Neural progenitor cell (in vitro differentiated cells): ENCODE measurements at places on chromosomes 16 and 17. TPM values are rescaled to one million over a fixed set of nuclear protein-coding genes. Genes with fewer than 3 reads are reported as not detected.

DNA sequence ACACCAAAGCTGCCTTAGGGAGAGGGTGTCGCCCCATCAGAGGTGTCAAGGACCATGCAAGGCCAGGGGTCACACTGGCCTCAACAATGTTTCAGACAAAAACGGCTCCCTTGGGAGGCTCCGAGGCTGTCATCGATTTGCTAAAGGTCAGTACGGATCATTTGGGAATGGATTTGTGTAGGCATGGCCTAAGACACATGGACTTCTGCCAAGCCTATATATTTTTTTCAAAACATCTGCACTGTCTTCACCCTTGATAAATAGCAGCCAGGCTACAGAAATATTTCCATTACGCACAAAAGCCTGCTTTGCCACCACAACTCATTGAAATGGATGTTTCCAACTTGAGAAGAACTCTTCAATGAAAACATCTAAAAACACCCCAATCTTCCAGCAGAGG, 10.3 kb downstream of the CUEDC1 start:
- H3K4me3 ChIP-seq, result no peak overlapping the region
- no peaks in the 10 kb centered on the region for H3K27me3 ChIP-seq

DNA sequence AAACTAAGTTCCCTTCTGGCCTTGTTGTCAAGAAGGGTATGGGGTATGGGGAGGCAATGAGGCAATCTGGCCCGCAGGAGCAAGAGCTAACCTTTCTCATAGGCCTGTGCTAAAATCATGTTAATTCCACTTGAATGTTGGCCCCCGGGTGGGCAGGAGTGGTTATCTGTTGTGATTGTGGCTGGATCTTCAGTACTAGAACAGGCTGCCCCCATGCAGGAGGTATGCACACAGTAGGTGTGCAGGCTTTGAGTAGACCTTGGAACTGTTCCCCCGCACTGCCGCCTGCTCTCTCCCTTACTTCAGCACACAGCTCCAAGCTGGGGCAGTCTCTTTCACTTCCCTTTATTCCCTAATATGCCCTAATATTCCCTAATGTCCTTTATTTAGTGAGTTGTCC, 52.4 kb upstream of the TANGO6 start:
- H3K4me1 ChIP-seq, result peaks cover 17% of the 10 kb centered on the region
- no peaks in the 10 kb centered on the region for H3K36me3 ChIP-seq
- no peak for DNase-seq
- no peak overlapping the region for H3K4me3 ChIP-seq
- no peaks in the 10 kb centered on the region for H3K27me3 ChIP-seq

DNA sequence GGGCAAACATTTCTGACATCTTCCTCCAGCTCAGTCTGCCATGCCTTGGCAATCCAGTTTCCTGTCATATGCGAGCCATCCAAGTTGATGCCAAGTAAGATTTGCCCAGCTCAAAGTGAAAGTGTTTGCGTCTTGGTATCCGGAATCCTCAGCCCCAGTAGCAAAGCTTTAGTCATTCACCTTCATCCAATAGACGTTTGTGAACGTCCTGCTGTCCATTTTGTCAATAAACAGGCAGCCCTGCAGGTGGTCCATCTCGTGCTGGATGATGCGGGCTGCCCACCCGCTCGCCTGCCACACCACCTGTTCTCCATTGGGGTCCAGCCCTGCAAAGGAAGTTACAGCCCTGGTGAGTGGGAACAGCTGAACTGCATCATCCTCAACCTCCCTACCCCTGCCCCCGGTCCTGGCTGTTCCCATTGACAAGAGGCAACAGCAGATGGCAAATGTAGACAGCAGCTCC, 1.5 kb downstream of the PDF start:
- no peak for DNase-seq
- H3K4me3 ChIP-seq, result peak overlapping the region; percentile 79
- peaks cover 3% of the 10 kb centered on the region for H3K36me3 ChIP-seq
- H3K4me1 ChIP-seq, result peaks cover 22% of the 10 kb centered on the region
- no peak overlapping the region for H3K27ac ChIP-seq

DNA sequence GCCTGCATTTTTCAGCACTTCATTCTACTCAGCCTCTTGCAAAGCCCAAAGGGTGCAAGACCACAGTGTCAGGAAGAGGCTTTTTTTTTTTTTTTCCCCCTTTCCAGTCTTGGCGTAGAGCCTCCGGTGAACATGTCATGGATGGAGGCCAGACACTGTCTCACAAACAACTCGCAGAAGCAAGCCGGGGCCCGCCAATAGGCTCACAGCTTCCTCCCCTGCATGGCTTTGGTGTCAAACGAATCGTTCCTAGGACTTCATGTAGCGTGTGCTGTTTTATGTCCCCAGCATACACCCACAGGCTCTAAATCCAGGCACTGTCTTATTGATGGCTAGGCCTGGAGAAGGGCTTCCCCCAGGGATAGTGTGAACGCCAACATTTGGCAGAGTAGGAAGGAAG, 457.7 kb upstream of the MAF start:
- H3K4me1 ChIP-seq, result no peaks in the 10 kb centered on the region
- no peaks in the 10 kb centered on the region for H3K36me3 ChIP-seq
- DNase-seq, result no peak
- H3K27ac ChIP-seq, result no peak overlapping the region

DNA sequence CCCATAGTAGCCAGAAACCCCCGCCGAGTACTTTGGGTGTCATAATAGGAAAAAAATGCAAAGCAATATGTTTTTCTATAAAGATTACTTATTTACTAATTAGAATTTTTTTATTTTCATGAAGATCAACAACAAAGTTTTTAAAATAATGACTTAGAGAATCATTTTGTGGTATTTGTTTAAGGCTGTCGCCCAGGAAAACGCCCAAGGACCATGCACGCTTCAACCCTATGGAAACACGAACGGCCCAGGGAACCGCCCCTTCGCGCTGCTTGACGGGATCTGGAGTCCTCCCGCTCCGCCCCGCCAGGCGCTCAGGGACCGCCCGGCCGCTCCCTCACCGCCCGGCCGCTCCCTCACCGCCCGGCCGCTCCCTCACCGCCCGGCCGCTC, 408 bp upstream of the KPNA2 start:
- H3K36me3 ChIP-seq, result peaks cover 3% of the 10 kb centered on the region
- H3K27me3 ChIP-seq, result no peaks in the 10 kb centered on the region
- peak overlapping the region; percentile 36 for H3K4me3 ChIP-seq
- DNase-seq, result peak; percentile 98

DNA sequence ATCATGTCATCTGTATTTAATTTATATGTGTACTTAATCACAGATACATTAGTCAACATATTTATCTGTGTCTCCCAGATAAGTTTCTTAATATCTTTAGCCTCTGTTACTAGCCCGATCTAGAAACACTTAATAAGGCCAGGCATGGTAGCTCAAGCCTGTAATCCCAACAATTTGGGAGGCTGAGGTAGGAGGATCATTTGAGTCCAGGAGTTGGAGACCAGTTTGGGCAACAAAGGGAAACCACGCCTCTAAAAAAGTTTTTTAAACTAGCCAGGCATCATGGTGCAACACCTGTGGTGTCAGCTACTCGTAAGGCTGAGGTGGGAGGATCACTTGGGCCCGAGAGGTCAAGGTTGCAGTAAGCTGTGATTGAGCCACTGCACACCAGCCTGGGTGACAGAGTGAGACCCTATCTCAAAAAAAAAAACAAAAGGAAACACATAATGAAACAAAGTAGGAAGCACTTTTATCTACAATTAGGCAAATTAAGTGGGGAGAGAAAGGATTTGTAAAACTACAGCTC, 9.4 kb downstream of the SKA2 start:
- no peak overlapping the region for H3K27ac ChIP-seq
- H3K36me3 ChIP-seq, result peaks cover 5% of the 10 kb centered on the region
- no peak for DNase-seq

GRCh38 chr17:17044846-17045561, 2.7 kb downstream of the MPRIP start:
- peaks cover 24% of the 10 kb centered on the region for H3K4me1 ChIP-seq
- H3K27ac ChIP-seq, result no peak overlapping the region
- H3K36me3 ChIP-seq, result no peaks in the 10 kb centered on the region
- H3K27me3 ChIP-seq, result peaks cover 10% of the 10 kb centered on the region

- H3K36me3 ChIP-seq, result no peaks in the 10 kb centered on the region
- no peak overlapping the region for H3K27ac ChIP-seq
- no peak overlapping the region for H3K4me3 ChIP-seq
- DNase-seq, result no peak
- no peaks in the 10 kb centered on the region for H3K4me1 ChIP-seq
- H3K27me3 ChIP-seq, result peaks cover 4% of the 10 kb centered on the region
These were observed 99.2 kb downstream of the SPACA3 start for GRCh38 chr17:33090806-33091205.

DNA sequence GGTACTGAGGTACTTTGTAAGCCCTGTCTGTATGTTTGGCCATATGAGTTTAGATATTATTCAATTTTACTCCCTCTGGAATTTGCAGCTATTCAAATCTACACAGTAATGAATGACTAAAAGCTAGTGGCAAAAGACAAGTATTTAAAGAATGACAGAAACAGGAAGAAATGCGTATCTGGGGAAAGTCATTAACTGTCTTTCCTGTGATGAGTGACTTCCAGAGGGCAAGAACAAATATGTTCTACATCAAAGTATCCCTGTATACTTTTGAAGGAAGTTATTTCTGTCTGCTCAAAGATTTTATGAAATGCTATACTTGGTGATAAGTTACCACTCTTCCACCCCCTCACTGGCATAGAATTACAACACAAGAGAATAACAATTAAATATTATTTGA, 489.3 kb upstream of the SOX9 start:
- no peaks in the 10 kb centered on the region for H3K4me1 ChIP-seq
- no peaks in the 10 kb centered on the region for H3K27me3 ChIP-seq
- no peak for DNase-seq
- H3K36me3 ChIP-seq, result no peaks in the 10 kb centered on the region
- no peak overlapping the region for H3K27ac ChIP-seq

DNA sequence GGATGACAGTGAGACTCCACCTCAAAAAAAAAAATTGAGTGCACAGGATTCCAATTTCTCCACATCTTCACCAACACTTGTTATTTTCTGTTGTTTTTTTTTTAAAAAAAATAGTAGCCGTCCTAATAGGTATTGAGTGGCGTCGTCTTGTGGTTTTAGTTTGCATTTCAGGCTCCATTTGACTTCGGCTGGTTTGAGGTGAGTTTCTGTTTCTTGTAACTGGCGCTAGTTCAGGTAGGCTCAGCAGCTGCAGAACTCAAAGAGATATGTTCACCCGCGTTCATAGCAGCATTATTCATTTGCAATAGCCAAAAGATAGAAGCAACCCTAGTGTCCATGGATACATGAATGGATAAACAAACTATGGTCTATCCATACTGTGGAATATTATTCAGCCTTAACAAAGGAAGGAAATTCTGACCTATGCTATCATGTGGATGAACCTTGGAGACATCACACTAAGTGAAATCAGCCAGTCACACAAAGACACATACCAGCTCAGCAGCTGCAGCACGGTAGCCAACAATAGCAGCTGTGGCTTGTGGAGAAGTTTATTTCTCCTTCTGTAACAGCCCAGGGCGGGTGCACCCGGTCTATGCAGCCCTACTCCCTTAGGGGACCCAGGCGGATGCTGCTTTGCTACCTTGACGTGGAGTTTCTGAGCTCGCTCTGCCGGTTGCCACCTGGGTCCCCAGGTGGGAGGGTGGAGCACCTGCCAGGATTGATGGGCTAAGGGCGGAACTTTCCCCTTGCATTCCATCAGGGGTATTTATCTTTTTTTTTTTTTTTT, 44.9 kb downstream of the TMEM235 start:
- peaks cover 27% of the 10 kb centered on the region for H3K4me1 ChIP-seq
- H3K27me3 ChIP-seq, result no peaks in the 10 kb centered on the region
- no peak overlapping the region for H3K4me3 ChIP-seq
- no peak for DNase-seq

DNA sequence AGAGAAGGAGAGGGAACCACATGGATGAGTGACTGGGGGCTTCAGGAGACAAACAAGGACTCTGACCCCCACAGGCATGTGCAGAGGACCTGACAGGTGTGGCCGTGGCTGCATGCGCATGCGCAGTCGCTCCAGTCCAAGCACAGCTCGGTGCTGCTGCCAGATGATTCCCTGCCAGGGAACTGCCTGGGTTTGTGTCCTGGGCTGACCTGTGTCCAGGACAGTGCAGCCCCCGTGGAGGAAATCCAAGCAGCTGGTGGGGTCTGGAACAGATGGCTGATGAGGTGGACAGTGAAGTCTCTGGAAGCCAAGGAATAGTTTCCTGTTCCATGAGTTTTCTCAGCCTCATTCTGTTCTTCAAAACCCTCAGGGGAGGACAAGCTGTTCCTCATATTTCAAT, 27.3 kb downstream of the LASP1 start:
- peaks cover 47% of the 10 kb centered on the region for H3K4me1 ChIP-seq
- no peaks in the 10 kb centered on the region for H3K27me3 ChIP-seq
- no peaks in the 10 kb centered on the region for H3K36me3 ChIP-seq

DNA sequence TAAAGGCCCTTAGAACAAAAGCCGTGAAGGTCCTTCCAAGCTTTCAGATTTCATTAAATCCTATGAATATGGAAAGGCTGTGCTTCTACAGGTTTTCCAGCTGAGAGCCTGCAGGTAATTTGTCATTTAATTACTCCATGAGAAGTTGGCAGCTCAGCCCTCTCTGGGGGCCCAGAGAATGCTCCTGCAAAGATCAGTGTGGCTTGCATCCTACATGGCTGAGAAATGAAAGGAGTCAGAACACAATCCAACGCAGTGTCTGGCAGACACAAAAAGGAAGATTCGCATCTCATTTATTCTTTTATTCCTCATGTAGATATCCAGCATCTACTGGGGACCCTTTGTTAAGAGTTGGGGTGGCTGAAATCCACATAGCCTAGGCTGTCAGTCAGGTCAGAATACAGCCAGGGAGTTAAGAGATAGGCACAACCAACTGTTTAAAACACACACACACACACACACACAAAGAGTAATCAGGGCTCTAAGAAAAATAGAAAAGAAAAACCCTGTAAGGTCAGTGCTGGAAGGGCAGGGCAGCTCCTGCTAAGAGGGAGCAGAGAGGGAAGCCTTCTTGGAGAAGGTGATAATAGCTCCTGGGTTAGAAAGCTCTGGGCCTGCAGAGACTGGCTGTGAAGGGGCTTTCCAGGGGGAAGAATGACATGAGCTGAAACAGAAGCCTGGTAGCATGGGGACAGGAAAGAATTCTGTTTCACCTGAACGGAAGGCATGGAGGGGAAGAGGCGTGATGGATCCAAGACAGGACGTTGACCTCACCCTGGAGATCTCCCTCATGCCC, 46.9 kb upstream of the WSCD1 start:
- no peak for DNase-seq
- peaks cover 14% of the 10 kb centered on the region for H3K4me1 ChIP-seq
- no peak overlapping the region for H3K27ac ChIP-seq
- no peak overlapping the region for H3K4me3 ChIP-seq
- H3K36me3 ChIP-seq, result no peaks in the 10 kb centered on the region

Gene CDRT4
- total RNA-seq, result 7.7 and 18.2 TPM in 2 replicates

Gene PRR35
- total RNA-seq, result not detected in 2 replicates

Gene PSMC3IP
- total RNA-seq, result 22.8 and 23.7 TPM in 2 replicates

Gene KRT28
- not detected in 2 replicates for total RNA-seq

Gene CACNG5
- not detected in 2 replicates for total RNA-seq

Gene SLC6A4
- total RNA-seq, result 0.25 TPM in 1 of 2 replicates, not detected in the other

Gene BEAN1
- total RNA-seq, result 0.32 and 0.34 TPM in 2 replicates

Gene CCL14
- total RNA-seq, result not detected in 2 replicates

Gene MILR1
- not detected in 2 replicates for total RNA-seq
